ENCODE measurements at places on chromosomes 5 and 9. TPM values are rescaled to one million over a fixed set of nuclear protein-coding genes. Genes with fewer than 3 reads are reported as not detected.

The PCDHA3 gene
- 0.67 TPM for total RNA-seq

The OBP2A gene
- total RNA-seq = not detected

The TMC1 gene
- 0.95 TPM for total RNA-seq

The PCDHGC4 gene
- total RNA-seq = 2.4 TPM

The CMBL gene
- total RNA-seq = 30.9 TPM

The PCDHB4 gene
- 1.4 TPM for total RNA-seq

The SUSD1 gene
- total RNA-seq = 6.9 TPM

The TYRP1 gene
- total RNA-seq = not detected

The ZFP2 gene
- 0.78 TPM for total RNA-seq

DNA sequence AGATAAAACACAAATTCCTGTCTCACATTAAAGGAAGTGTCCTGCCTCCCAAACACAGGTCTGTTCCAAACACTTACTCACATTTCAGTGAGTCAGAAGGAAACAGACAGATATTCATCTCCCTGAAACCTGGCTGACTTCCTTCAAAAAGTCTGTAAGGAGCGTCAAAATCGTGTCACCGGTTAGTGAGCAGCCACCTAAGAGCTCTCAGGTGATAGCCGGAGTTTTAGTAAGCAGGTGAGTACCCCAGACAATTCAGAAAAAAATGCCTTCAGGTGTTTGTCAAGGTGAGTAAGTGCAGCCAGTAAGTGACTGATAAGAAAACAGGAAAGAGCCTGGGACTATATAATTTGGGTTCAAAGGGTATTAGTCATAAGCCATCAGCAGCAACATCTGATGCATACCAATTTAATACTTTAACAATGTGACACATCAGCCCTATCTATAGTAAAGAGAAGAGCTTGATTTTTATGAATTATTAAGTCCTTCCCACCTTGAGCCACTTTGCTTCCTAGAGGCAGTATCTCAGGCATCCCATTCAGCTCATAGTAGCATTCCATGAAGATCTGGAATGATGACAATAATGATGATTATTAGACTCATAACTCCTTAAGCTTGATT, 1.3 kb upstream of the ITGA2 start:
- H3K4me3 ChIP-seq = no peak overlapping the region
- peaks cover 8% of the 10 kb centered on the region for H3K27me3 ChIP-seq
- H3K27ac ChIP-seq = no peak overlapping the region
- DNase-seq = no peak
- no peaks in the 10 kb centered on the region for H3K36me3 ChIP-seq

GRCh38 chr9:93346231-93347112, 105.0 kb upstream of the FAM120A start:
- peaks cover 13% of the 10 kb centered on the region for H3K4me1 ChIP-seq
- H3K36me3 ChIP-seq = peaks cover 3% of the 10 kb centered on the region
- H3K4me3 ChIP-seq = peak overlapping the region; percentile 50
- peak; percentile 73 for DNase-seq

DNA sequence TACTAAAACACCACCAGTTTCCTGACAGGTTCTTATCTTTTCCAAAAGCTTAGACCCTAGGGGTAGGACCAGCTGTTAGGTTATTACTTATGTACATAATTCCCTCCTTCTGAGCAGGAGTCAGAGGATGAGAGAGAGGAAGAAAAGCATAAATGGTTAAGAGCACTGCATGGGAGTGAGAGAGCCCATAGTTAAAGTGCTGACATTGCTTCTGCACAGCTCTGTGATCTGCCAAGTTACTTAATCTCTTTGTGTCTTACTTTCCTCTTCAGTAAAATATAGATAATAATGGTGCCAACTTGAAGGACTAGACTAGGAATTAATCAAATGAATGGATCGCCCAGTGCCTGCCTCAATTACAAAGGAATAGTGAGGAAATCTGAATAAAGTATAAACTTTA, 66.4 kb downstream of the NRG2 start:
- H3K4me3 ChIP-seq = no peak overlapping the region
- H3K36me3 ChIP-seq = no peaks in the 10 kb centered on the region
- H3K27ac ChIP-seq = no peak overlapping the region
- DNase-seq = no peak
- H3K27me3 ChIP-seq = 0 out of 2 replicates have a peak, but pooled peaks cover 3% of the 10 kb centered on the region

DNA sequence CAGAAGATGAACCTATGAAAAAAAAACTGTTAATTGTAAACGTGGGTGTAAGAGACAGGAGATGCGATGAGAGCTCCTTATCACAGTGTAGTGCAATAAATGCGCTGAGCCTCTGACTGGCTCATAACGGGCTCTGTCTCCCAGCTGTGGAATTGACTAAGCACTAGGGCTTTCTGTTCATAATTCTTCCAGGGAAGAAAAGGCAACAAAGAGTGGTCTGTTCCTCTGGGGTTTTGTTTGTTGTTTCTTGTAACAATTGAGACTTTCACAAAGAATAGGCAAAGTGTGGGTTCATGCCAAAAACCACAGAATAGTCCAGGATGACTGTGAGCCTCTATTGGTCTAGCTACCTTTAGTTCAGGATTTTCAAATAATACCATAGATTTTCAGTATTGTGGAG, 39.4 kb downstream of the UBE2QL1 start:
- peaks cover 10% of the 10 kb centered on the region for H3K27me3 ChIP-seq
- H3K27ac ChIP-seq = no peak overlapping the region
- H3K4me3 ChIP-seq = no peak overlapping the region

DNA sequence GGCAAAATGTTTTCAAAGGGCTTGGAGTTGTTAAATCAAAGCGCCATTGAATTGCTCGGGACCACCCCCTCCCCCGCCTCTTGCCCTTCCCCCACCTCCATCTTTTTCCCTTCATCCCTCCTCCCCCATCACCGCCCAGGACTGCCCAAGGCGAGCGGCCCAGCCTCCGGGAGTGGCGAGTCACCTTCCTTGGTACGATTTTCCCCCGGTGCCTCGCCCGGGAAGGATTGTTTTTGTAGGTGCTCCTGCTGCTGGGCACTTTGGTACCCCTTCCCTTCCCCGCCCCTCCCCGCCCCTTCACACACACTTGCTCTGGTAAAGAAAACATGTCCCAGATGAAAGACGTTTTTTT, 61.2 kb downstream of the TMEM174 start:
- DNase-seq = no peak
- H3K4me3 ChIP-seq = peak overlapping the region; percentile 62
- no peaks in the 10 kb centered on the region for H3K36me3 ChIP-seq
- no peak overlapping the region for H3K27ac ChIP-seq
- peaks cover 4% of the 10 kb centered on the region for H3K4me1 ChIP-seq
- H3K27me3 ChIP-seq = peaks cover 53% of the 10 kb centered on the region

DNA sequence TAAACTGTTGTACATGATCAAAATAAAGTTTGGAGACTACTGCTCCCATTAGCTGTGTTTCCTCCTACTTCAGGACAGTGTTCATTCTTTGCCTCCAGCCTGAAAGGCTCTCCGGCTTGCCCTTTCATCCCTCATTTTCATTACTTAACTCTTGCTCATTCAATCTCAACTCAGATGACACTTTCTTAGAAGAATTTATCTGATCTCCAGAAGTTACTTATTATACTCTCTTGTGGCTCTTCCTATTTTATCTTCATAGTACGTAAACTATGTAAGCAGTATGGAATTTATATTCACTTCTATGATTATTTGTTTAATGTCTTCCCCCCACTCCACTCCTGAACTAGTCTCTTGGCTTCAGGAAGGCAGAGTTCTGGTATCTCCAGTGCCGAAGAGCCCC, 1737.9 kb upstream of the C9orf72 start:
- H3K36me3 ChIP-seq = no peaks in the 10 kb centered on the region
- H3K27ac ChIP-seq = no peak overlapping the region
- H3K27me3 ChIP-seq = no peaks in the 10 kb centered on the region
- no peak for DNase-seq
- H3K4me3 ChIP-seq = no peak overlapping the region

- no peaks in the 10 kb centered on the region for H3K36me3 ChIP-seq
- H3K27ac ChIP-seq = no peak overlapping the region
- H3K27me3 ChIP-seq = no peaks in the 10 kb centered on the region
These were observed 23.2 kb downstream of the PRUNE2 start for GRCh38 chr9:76882686-76883085.

DNA sequence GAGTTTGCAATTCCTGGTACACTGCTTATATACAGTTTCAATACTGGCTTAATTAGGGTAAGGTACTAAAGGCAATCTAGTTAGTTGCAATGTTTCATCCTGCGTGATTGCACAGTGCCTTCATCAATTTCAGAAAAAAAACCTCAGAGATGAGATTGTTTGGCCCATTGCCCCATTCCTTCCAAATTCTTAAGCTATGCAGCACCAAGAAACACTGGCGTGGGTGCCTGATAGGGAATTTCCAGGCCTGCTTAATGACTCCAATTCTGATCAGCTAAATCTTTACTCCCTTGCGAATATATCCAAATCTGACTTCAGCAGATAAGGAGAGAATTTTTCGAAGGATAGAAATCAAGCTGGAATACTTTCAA, 35.9 kb upstream of the GAS1 start:
- H3K4me3 ChIP-seq = no peak overlapping the region
- no peaks in the 10 kb centered on the region for H3K4me1 ChIP-seq
- no peaks in the 10 kb centered on the region for H3K36me3 ChIP-seq

DNA sequence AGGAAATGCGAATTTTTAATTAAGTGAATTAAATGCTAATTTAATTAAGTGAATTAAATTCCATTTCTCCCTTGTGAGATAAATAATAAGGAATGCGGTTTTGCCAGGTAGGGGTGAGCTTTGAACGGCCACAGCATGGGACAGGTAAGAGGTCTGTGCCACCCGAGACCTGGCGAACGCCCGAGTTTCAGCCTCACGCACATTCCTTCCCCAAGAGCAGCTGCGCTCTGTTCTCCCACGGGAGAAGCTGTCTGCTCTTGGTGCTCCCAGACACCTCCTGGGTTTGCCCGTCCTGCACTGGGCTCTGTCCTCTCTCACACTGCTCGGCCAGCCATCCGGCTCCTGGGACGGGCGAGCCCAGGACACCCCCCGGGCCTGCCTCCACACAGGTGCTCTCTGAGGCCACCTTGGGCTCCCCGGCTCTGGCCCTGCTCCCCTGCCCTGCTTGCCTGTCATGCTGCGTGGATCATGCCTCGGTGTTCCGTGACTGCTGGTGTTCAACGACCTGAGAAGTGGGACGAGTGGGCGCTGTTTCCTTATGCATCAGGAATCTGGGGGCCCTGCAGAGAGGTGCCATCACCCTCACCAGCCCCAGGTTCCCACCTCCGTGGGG, 13.7 kb upstream of the CAMSAP1 start:
- peaks cover 8% of the 10 kb centered on the region for H3K36me3 ChIP-seq
- H3K27me3 ChIP-seq = no peaks in the 10 kb centered on the region
- DNase-seq = no peak
- H3K4me1 ChIP-seq = no peaks in the 10 kb centered on the region
- no peak overlapping the region for H3K27ac ChIP-seq
- H3K4me3 ChIP-seq = no peak overlapping the region

- no peaks in the 10 kb centered on the region for H3K36me3 ChIP-seq
- DNase-seq = no peak
- no peak overlapping the region for H3K4me3 ChIP-seq
- H3K27me3 ChIP-seq = no peaks in the 10 kb centered on the region
- H3K27ac ChIP-seq = no peak overlapping the region
- peaks cover 4% of the 10 kb centered on the region for H3K4me1 ChIP-seq
These were observed 82.6 kb downstream of the ADRB2 start for GRCh38 chr5:148909040-148909439.

- no peak overlapping the region for H3K27ac ChIP-seq
- DNase-seq = no peak
- no peaks in the 10 kb centered on the region for H3K27me3 ChIP-seq
- 0 out of 2 replicates have a peak, but pooled peaks cover 2% of the 10 kb centered on the region for H3K4me1 ChIP-seq
- no peak overlapping the region for H3K4me3 ChIP-seq
These were observed 57.8 kb downstream of the TTC39B start for GRCh38 chr9:15249042-15249818.

- H3K27me3 ChIP-seq = no peaks in the 10 kb centered on the region
- no peak overlapping the region for H3K27ac ChIP-seq
- no peak for DNase-seq
- H3K4me1 ChIP-seq = no peaks in the 10 kb centered on the region
These were observed 3.6 kb downstream of the RIC1 start for GRCh38 chr9:5632540-5632939.

All from H1 (cell line).